ENCODE measurements at places on chromosomes 12 and 14.

GRCh38 chr14:59869381-59870255 lies 958 bp downstream of the RTN1 start:
- no peak for DNase-seq

GRCh38 chr12:40325349-40325960 lies 100.7 kb downstream of the LRRK2 start:
- no peak for DNase-seq

DNA sequence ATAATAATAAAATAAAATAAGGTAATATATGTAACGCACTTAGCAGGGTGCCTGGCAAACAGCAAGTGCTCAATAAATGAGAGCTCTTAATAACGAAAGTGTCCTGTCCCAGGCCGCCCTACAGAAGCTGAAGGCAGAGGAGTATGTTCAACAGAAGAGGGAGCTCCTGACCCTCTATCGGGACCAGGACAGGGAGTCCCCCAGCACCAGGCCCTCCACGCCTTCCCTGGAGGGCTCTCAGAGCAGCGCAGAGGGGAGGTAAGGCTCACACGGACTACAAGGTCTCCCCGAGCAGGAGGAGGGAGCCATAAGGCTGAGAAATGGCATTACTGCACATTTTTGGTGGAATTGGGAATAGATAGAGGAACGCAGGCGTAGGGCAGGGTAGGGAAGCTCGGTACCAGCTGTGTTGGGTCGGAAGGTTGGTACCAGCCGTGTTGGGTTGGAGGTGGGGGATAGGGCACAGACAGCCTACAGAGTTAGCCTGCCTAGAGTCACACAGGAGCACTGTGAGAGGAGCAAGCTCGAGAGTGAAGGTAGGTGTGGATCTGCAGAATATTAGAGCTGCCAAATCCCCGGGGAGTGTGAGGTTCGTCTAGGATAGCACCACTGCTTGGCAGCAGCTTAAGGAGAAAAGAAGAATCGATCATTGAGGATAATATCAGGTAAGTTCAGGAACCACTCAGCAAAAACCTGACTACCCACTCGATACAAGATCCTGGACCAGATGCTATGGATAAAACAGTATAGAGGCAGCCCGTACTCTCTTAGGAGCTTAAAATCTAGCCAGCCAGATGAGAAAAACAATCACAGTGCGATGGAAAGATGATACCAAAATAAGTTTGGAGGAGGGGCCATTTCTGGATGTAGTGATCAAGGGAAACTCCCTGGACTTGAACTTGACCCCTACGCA lies 15.3 kb downstream of the TNFRSF1A start:
- DNase-seq: no peak

DNA sequence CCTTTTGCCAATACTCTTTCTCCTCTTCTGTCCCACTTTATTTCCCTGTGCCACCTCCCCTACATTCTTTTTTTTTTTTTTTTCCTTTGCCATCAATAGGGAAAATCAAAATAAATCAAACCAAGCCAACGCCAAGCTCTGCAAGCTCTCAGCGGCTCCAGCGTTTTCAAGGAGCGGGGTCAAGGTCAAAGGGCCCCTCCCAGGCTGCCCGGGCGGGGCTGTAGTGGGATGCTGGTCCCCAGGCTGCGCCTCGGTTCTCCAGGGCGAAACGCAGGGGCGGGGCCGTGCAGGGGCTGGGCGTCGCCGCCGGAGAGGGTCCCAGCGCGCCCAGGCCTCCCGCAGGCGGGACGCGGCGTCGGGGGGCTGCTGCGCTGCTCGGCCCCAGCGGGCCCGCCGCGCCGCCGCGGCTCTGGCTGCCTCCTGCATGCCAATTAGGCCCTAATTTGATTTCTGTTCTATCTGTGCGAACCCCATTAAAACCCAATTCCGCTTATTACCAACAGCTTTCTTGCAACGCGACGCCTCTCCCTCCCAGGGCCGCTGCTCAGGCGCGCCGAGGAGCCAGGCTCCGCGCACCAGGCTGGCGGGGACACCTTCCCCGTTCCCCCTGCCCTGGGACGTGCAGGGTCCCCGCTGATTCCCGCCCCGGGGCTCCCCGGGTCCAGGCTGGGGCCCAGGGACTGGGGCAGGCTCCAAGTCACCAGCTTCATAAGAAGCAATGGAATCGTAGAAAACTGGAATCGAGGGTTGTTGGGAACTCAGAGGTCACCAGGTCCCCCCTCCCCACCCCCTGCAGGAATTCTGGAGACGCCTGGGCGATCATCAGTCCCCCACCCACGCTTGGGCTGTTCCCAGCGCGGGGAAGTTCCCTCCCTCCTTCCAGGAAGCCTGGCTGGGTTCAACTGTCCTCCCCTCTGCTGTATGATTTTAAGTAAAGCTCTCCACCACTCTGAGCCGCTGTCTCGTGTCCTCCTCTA lies 50.7 kb upstream of the MAP1LC3B2 start:
- DNase-seq: no peak

DNA sequence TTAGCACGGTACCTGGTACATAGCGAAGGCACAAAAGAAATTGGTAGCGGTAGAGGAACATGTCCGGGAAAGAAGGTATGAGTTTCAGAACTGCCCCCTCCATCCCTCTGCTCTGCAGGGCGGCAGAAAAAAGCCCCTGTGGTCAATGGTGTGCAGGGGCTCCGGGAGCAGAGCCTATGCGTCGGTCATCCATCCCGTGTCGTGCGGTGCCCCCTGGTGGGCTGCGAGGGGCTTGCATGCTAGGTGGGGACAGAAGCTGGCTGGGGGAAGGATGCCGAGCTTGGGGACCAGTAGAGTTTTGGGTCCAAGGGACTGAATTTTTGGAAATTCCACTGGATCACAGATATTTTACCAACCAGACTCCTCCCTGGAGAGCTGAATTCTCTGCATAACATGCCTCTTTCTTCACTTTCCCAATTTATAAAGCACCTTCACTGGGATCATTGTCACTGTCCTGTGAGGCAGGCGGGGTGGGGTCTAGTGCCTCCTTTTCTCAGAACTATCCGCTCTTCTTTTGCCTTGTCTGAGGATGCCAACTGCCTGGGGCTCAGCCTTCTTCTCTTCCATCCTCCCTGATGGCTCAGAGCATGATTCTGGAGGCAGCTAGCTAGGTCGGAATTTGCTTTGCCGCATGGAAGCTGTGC lies 148.7 kb downstream of the SMOC1 start:
- no peak for DNase-seq

DNA sequence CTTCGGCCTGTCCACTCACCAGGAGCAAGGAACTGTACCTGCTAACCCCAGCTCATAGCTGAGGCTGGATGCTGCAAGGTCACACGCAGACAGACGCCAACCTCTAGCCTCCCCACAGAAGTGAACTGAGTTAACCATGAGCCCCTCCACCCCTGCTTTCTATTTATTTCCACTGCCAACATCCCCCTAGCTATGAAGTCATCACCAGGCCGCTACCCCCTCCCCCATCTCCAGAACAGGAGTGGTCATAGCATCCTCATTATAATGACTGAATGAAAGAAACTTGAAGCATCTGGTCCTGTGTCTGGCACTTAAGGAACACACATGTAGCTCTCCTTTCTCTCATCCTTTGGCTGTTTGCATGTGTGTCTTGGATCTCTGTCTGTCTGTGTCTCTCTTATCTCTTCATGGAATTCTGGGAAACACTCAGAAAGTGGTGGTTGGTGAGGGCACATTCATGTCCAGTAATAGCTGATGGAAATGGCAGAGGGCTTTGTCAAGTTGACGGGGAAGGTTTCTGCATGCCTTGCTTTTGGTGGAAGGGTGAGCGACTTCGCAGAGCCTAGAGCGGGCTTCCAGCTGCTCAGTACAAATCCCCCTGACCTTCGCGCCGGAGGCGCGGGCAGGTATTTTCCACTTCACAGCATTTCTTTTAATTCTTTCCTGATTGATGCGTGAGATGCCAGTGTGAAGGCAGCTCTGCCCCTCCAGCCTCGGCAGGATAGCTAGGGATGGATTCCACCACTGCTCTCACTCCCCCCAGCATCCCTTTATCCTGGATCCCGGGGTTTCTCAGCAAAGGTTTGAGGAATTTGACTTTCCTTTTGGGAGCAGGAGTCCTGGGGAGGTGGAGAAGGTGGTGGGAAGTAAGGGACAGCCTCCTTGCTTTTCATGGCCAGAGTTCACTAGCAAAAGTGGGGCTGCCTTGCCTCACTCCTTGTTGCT lies 198.2 kb downstream of the CHST11 start:
- DNase-seq: no peak

DNA sequence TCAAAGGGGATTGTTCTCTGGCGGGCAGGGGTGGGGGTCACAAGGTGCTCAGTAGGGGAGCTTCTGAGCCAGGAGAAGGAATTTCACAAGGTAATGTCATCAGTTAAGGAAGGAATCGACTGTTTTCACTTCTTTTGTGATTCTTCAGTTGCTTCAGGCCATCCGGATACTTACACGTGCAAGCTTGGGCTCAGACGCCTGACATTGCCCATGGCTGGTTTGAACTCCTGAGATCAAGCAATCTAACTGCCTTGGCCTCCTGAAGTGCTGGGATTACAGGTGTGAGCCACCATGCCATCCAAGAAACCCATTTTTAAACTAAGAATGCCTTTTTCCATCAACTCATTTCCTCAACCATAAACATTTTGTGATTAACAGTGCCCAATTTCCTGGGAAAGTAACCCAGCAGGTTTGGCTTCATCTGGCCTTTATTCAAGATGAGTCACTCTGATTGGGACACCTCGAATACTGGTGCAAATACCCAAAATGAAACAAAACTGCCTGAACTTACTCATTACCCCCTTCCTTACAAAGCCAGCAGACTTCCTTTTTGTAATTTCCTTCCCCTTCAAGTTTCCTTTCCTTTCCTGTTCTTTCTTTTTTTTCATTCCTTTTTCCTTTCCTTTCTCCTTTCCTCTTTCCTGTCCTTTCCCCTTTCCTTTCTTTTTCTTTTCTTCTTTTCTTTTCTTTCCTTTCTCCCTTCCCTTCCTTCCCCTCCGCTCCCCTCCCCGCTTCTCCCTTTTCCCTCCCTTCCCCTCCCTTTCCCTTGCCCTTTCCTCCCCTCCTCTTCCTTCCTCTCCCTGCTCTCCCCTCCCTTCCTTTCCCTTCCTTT lies 10.2 kb upstream of the RNASE10 start:
- no peak for DNase-seq

GRCh38 chr12:109777544-109777943 lies 55.7 kb downstream of the TRPV4 start:
- no peak for DNase-seq

DNA sequence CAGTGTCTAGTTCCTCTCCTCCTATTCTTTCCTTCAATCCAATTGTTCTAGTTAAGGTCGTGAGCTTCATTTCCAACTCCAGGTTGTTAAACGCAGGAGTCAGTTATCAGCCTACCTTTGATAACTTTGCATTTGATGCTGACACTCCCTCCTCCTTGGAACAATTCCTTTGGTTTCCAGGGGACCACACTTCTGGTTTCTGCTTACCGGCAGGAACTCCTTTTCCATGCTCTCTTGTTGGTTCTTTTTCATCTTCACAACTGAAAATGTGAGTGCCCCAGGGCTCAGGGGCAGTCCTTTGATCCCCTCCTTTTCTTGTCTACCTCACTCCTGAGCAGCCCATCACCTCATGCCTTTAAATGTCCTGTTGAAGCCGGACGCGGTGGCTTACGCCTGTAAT lies 5.0 kb downstream of the EEF1AKMT3 start:
- DNase-seq: no peak

DNA sequence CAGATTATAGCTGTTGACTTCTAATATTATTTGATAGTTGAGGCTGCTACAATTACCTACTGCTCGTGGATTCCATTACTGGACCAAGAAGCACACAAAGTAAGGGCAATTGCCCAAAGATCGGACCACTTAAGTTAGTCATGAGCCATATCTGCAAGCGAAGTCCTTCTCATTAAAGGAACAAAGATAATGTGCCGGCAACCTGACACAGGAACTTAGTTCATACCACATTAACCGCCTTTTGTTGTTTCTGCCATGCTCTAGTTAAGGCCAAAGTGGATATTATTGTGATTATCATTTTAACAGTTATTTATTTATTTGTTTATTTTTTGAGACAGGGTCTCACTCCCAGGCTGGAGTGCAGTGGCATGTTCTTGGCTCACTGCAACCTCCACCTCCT lies 38.1 kb upstream of the TMED10 start:
- no peak for DNase-seq

- no peak for DNase-seq
These were observed 31.6 kb upstream of the FICD start for GRCh38 chr12:108483213-108484059.

- DNase-seq: no peak
These were observed 132.5 kb downstream of the KTN1 start for GRCh38 chr14:55712491-55712890.

DNA sequence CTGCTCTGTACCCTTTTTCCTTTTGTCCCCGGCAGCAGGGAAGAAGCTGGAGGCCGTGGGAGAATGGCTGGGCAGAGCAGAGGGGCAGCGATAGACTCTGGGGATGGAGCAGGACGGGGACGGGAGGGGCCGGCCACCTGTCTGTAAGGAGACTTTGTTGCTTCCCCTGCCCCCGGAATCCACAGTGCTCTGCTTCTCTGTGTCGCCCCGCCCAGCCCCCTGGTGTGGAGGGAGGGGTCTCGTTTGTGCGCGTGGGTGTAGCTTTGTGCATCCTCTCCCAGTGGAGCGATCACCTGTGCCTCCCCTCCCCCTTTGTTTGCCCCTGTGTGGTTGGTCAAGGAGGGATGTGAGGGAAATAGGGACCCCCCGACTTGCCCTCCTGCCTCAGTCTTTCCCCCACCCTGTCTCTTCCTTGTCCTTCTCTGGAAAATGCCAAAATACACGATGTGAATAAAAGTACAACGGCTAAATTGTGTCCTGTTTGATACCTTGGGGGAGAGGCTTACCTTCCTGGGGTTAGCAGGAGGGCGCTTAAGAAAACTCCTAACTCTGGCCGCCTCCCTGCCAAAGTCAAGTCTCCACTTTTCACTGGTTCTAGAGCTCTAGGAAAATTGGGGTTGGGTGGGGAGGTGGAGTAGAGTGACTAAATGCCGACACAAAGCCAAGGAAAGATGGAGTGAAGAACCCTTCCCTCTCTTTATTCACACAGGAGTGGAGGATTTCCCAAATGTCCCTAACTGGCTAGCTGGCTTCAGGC lies 990 bp upstream of the TPI1 start:
- no peak for DNase-seq

DNA sequence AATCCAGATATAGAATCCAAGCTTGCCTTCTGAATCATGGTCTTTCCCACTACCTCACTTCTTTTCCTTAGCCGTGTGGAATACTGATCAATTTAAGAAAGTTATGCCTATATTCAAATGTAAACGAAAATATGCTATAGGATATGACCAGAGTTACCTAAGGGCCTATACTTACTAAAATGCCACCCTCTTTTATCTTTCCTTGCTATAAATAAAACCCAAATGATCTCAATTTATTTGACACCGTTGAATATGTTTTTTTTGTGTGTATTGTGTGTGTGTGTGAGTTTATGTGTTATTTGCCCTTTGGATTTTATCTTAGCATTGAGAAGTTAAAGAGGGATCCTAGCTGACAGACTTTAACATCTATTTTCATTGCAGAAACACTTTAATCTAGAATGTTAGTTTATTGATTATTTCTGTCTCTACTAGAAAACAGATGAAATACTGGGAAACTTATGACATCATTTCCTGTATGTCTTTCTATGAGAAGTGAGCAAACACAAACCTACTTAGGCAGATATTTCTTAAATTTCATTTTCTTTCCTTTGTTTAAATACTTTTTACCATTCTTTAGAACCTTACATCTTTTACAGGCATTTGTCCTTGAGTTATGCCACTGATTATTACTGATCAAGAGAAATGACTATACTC lies 2.0 kb upstream of the TAS2R9 start:
- no peak for DNase-seq

GRCh38 chr12:72011374-72011773 lies 72.7 kb downstream of the TPH2 start:
- DNase-seq: no peak

- DNase-seq: no peak
These were observed 373.5 kb upstream of the CLEC14A start for GRCh38 chr14:38629412-38629811.

All from vagina (tissue), 2 donors.